ENCODE measurements at places on chromosomes 5 and 9.
A peak's percentile ranks its signal among the peaks of the same experiment; 100 is the strongest.

GRCh38 chr9:68627594-68627993 is 77.4 kb upstream of the PIP5K1B start:
- no peak for DNase-seq

GRCh38 chr9:128690684-128691034 is 1.6 kb downstream of the SET start:
- no peak for DNase-seq

DNA sequence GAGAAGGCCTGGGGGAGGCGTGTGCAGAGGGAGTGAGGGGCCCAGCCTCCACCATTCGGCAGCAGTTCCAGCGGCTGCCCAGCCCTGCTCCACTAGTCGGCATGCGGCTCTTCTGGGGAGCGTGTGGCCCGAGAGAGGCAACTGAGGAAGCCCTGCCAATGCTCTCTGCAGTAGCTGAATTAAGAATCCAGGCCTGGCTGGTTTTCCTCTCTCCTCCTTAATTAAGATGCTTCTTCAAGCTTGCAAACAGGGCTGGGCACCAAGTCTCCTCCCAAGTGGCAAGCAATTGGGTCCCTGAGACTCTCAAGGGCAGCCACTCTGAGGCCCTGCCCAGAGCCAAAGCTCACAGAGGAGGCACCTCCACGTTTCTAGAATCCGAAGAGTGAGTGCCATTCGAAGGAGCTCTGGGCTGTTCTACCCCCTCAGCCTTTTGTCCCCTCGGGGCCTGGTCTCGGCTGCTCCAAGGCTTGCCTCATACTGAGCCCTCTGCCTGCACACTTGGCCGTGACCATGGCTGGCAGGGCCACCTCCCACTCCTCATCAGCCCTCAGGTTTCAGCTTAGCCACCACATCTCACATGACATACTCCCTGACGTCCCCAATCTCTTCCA is 75.4 kb upstream of the LRRTM2 start:
- DNase-seq, result no peak

GRCh38 chr9:95003689-95004410 is 277.4 kb downstream of the AOPEP start:
- DNase-seq, result no peak

GRCh38 chr5:131218392-131218791 is 45.5 kb upstream of the CDC42SE2 start:
- no peak for DNase-seq

GRCh38 chr5:32047056-32047455 is 127.1 kb downstream of the GOLPH3 start:
- DNase-seq, result no peak

GRCh38 chr5:149338364-149338763 is 6.9 kb upstream of the GRPEL2 start:
- DNase-seq, result no peak

DNA sequence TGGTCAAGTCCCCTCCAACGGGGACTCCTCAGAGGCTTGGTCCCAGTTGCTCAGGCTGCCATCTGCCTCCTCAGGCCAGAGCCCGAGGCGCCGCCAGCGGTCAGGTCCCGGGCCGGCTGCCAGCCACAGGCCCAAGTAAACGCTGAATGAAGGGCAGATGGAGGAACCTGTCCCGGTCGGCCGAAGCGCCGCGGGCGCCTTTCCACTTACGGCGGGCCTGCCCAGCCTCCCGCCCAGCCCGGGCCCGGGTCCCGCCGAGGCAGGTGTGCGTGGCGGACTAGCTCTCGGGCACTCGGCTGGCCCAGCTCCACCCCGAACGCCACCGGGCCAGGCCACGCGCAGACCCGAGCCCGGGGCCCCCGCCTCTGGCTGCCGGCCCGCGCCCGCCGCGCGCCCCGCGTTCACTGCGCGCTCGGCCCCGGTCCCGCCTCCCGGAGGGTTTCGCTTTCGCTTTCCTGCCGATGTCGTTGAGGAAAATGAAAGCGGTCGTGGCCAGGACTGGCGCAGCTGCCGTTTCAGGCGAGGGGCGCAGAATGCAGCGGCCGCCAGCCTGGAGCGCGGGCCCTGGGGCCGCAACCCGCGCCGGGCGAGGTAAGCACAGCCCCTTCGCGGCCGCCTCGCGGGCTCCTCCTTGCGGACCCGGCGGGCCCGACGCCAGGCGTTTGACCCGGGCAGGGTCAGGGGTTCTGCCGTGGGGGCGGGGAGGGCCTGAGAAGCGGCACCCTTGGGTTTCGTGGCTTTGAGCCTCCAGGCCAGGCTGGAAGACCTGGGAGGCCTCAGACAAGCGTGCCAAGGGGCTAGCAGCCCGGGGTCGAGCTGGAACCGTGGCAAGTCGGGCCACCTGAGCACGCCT is 41.2 kb downstream of the SLC22A5 start:
- peak; percentile 36 for DNase-seq

GRCh38 chr9:112447283-112447761 is 39.3 kb upstream of the KIAA1958 start:
- no peak for DNase-seq

- no peak for DNase-seq
Measured at GRCh38 chr9:8486095-8486494, 686.5 kb upstream of the DMAC1 start.

GRCh38 chr9:11457825-11458790 is 845.3 kb upstream of the PTPRD start:
- DNase-seq, result no peak

DNA sequence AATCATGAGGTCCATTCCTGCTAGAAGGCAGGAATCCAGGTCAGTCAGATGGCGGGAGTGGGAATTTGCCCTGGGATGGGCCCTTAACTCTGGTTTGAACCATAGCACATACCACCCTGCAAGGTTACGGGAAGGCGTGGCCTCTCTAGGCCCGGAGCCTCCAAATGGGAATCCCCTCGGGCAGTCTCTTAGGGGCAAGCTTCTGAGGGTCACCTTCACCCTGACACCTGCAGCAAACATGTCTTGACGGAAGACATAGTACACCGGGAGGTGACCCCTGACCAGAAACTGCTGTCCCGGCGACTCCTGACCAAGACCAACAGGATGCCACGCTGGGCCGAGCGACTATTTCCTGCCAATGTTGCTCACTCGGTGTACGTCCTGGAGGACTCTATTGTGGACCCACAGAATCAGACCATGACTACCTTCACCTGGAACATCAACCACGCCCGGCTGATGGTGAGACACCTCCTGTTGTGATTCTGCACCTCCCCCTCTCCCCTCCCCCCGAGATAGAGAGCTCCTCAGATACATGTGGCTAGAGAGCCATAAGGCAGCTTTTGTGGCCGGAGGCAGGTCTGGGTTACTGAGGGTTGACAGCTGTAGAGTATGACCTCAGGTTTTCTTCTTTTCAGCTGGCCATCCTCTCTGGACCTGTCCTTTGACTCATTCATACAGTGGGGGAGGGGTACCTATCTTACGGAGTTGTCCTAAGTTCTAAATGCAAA is 957 bp downstream of the PRELID1 start:
- DNase-seq, result no peak

- no peak for DNase-seq
Measured at GRCh38 chr9:18114559-18115475, 359.1 kb upstream of the ADAMTSL1 start.

DNA sequence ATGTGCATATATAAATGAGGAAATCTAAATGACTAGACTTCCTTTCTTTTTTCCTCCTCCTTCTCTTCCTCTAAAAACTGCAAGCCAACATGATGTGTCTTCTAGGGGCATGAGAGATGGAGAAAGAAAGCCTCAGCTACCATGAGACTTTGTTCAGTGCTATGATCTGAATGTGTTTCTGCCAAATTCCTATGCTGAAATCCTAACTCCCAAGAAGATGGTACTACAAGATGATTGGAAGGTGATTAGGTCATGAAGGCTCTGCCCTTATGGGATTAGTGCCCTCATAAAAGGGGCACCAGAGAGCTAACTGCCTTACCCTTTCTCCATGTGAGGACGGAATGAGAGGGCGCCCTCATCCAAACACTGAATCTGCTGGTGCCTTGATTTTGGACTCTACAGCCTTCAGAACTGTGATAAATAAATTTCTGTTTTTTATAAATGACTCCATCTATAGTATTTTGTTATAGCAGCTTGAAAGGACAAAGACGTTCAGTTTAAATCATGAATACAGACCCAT is 72.2 kb upstream of the IL6ST start:
- DNase-seq, result no peak

GRCh38 chr9:38022995-38023394 is 46.0 kb downstream of the SHB start:
- DNase-seq, result peak; percentile 74

- DNase-seq, result no peak
Measured at GRCh38 chr9:133761641-133762248, 23.6 kb upstream of the SARDH start.

DNA sequence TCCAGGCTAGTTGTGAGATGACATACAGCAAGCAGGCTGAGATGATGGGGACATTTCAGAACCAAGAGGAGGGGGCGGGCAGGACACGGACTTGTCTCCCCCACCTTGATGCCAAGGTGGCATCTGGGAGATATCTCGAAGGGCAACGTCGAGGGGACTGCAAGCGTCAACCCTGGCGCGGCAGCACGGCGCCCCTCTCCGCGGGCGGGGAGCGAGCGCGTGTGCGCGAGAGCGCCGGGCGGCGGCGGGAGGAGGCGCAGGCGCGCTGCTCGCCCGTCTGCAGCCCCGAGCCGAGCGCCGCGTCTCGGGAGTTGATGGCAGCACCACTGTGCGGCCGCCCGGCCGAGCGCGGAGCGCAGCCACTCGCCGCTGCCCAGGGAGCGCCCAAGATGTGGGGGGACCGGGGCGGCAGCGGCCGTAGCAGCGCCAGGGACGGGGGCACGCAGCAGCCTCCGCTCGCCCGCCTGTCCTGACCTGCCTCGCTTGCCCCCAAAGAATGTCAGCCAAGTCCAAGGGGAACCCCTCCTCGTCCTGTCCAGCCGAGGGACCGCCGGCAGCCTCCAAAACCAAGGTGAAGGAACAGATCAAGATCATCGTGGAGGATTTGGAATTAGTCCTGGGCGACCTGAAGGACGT is at the start of gene PRR16:
TSS of gene PRR16 (plus strand) at position 310 of the 636 bp plus-strand sequence.
- DNase-seq, result no peak

DNA sequence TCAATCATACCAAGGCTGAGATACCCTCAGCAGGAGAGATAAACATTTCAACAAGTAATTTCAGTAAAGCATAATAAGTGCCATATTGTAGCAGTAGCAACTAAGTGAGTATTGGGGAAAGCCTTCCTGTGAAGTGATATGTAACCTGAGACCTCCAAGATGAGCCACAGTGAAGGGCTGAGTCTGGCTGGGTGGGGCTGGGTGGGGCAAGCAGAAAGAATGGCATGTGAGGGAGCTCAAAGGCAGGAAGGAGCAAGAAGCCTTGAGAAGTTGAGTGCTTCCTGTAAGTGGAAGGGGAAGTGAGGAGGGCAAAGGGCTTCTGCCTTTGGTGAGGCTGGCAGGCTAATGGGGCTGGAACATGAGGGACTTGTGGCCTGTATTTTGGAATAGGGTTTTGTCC is 19.7 kb upstream of the ASTN2 start:
- DNase-seq, result no peak

- DNase-seq, result no peak
Measured at GRCh38 chr5:93076566-93076965, 504.5 kb downstream of the NR2F1-AS1 start.

DNA sequence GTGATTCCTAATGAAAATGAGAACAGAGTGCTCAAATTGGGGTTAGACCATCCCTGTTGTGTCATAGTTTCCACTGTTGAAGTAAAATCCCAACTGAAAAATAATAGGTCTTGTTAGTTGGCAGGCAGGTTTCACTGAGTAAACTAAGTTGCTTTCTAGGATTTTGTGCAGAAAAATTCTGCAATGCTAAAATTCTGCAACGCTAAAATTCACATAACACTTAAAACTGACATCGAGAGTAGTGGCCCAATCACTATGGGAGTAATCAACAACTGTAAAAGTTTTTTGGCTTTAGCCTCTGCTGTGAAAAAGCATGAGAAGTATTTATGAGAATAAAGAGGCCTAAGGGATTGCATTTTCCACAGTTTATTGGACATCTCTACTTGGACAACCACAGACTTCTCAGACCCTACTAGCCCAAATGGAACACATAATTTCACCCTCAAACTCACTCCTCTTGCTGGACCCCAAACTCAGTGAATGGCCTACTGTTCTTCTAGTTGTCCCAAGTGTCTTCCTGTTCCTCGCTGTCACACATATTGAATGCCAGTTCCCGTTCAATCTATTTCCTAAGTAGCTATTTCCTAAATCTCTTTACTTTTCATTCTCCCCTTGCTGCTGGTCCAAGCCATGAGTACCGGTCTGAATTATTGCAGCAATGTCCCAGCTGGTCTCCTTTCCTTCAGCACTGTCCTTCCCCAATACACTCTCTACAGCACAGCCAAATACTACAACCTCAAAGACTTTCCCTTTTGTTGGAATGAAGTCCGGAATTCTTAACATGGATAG is 355.4 kb downstream of the PDE4D start:
- DNase-seq, result no peak

DNA sequence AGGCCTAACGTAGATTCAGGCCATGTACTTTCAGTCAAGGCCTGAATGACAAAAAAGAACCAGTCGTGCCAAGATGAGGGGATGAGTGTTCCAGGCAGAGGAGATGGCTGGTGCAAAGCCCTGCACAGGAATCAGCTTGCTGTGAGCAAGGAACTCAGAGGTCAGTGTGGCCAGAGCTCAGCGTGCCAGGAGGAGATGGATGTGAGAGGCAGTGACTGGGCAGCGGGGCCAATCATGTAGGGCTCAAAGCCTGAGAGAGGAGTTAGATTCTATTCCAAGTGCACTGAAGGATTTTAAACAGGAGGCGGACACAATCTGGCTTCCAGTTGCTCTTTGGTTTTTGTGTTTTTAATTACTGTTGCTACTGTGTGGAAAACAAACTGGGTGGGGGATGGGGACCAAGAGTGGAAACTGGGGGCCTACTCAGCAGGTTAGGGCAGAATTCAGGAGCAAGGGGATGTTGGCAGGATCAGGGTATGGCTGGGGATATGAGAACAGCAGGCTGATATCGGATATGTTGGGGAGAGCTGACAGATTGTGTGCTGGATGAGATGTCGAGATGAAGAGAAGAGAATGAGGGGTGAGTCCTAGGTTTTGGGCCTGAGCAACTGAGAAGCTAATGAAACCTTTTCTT is 64.3 kb downstream of the ANGPTL2 start:
- DNase-seq, result no peak

GRCh38 chr5:68803881-68804319 is 289.9 kb upstream of the SLC30A5 start:
- no peak for DNase-seq

DNA sequence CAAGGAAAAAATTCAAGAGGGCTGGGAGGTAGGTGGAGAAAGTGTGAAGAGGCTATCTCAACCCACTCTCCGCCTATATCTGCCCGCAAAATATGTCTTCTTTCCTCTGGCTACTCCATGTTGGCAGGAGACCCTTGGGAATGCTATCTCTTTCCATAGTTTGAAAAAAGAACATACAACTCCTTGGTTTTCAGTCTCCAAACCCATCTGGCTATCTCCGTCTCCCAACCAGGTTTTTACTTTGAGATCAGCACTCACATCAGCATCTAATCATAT is 109.9 kb upstream of the IFNE start:
- DNase-seq, result no peak

- no peak for DNase-seq
Measured at GRCh38 chr5:96579711-96580110, 82.5 kb upstream of the CAST start.

- DNase-seq, result no peak
Measured at GRCh38 chr5:11302663-11303062, 541.6 kb upstream of the DAP start.

DNA sequence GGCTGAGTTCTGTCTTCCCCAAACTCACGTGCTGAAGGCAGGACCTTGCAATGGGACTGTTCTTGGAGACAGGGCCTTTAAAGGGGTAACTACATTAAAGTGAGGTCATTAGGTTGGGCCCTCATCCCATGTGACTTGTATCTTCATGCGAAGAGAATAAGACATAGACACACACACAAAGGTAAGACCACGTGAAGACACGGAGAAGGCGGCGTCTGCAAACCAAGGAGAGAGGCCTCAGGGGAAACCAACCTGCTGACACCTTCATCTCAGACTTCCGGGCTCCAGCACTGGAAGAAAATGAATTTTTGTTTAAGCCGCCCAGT is 50.7 kb upstream of the KCNMB1 start:
- no peak for DNase-seq
